Activated CD4-positive, alpha-beta T cell treated with anti-CD3 and anti-CD28 coated beads, Interleukin-2, amount 10 ng/mL, durations not matched to agents 7 days and 5 days (primary cell): ENCODE measurements at places on chromosomes 11 and 22. TPM values are rescaled to one million over a fixed set of nuclear protein-coding genes. Genes with fewer than 3 reads are reported as not detected.

SMARCB1 gene
- total RNA-seq, result 91.4 TPM

- DNase-seq, result peak; percentile 48
Observed at GRCh38 chr22:30969532-30970355, 679 bp downstream of the TUG1 start.

- DNase-seq, result no peak
Observed at GRCh38 chr22:29108137-29108536, 35.3 kb downstream of the KREMEN1 start.

GRCh38 chr22:40326905-40327735 lies 19.2 kb upstream of the ADSL start:
- DNase-seq, result no peak

MLC1 gene
- total RNA-seq, result 0.83 TPM

DNA sequence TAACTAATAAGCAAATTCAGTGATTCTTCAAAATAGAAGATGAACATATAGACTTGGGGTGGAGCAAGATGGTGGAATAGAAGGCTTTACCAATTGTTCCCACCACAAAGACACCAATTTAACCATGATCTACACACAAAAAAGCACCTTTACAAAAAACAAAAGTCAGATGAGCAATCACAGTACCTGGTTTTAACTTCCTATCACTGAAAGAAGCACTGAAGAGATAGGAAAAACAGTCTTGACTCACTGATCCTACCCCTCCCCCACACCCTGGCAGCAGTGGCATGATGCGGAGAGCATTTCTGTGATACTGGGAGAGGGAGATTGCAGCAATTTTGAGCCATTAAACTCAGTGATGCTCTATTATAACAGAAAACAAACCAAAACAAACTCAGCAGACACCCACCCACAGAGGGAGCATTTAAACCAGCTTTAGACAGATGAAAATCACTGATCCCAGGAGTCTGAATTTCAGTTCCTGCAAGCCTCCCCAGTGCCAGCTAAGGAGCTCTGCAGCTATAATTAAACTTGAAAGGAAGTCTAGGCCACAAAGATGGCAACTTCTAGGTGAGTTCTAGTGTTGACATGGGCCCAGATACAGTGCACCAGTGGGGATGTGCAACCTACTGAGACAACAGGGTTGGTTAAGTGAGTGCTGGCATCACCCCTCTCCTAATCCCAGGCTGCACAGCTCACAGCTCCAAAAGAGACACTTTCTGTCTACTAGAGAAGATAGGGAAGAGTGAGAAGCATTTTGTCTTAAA lies 161.8 kb upstream of the GRIA4 start:
- no peak for DNase-seq

ENTHD1 gene
- total RNA-seq, result 0.21 TPM

DNA sequence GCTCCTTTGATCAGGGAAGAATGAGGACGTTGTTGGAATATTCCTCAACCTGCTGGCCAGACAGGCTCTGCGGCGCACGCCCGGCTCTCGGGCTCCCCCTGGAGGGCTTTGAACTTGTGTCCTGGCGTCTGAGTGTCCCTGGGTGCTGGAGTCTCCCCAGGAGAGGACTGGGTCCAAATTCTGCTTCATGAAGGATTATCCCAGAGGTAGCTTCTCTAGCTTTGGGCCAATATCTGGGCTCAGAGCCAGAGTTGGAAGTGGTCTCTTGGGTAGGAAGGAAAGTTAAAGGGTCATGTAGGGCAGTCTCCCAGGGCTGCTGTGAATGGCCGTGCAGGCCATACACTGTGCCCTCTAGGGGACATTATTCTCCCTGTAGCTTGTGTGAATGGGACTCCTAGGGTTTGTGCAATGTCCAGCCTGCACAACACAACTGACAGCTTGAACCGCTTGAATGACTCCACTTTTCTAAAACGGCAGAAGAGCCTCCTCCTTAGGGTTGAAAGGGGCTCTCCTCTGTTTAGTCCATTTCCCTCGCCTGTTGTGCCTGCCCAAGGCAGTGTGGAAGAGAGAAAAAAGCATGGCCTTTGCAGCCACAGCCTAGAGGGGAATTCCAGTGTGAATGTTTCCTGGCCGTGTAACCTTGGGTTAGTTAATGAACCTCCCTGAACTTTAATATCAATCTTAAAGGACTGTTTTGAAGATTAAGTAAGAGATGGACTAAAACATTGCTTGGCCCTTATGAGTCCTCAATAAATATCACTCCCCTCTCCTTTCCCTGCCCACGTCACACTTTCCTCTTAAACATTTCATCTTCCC lies 111.2 kb upstream of the THY1 start:
- DNase-seq, result peak; percentile 49

GRCh38 chr11:102157219-102157618 lies 47.0 kb downstream of the YAP1 start:
- no peak for DNase-seq

KCNC1 gene
- total RNA-seq, result not detected

- no peak for DNase-seq
Observed at GRCh38 chr11:21082853-21083252, 413.5 kb downstream of the NELL1 start.

ROBO4 gene
- total RNA-seq, result not detected
